Stimulated activated CD4-positive, alpha-beta T cell treated with anti-CD3 and anti-CD28 coated beads, TNF-alpha, amount 100 ng/mL, for 4 hours (primary cell): ENCODE measurements at places on chromosomes 6 and 20.

DNA sequence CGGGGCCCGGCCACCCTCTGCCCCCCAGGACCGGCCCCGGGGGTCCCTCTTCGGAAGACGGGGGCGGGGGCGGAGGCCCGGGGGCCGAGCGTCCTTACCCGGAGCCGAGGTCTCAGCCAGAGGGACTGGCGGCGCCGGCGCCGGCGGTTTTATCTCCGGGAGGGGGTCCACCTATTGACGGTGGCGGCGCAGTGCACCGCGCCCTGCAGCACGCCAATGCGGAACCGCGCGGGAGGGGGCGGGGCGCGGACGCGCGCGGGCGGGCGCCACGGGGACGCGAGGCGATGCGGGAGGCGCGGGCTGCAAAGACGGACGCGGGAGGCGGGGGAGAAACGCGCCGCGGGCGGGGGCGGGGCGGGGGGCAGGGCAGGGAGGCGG is at the start of gene EEF1A2:
TSS of gene EEF1A2 (minus strand) at position 124 of the 378 bp plus-strand sequence. CDS start 1,320 bp downstream, outside the sequence.
- DNase-seq, result no peak

- DNase-seq, result no peak
These were observed 191.6 kb downstream of the DST start for GRCh38 chr6:56450882-56451739.

DNA sequence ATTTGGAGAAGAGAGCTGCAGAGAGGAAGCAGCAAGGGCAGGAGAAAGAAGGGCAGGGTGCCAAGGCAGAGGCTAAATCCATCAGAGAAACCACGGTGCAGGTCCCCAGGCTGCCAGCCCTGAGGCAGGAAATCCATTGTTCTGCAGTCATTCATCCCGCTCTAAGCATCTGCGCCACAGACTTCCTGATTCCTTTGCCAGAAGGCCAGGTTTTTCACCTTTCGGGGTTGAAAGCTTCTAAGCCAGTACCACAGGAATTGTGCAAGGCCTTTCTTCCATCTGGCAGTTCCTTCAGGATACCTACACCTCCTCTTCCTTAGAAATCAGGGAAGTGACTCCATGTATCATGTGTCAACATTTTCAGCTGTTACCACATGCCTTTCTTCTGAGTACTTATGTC is 45.6 kb downstream of the ADGRF5 start:
- no peak for DNase-seq

GRCh38 chr20:2350606-2351005 is 30.1 kb upstream of the TGM6 start:
- DNase-seq, result no peak

- DNase-seq, result no peak
These were observed 156.8 kb upstream of the JARID2 start for GRCh38 chr6:15088904-15089568.

GRCh38 chr6:41768545-41769308 is 11.0 kb downstream of the FRS3 start:
- DNase-seq, result no peak

GRCh38 chr6:16736856-16737775 is 24.1 kb downstream of the ATXN1 start:
- no peak for DNase-seq

DNA sequence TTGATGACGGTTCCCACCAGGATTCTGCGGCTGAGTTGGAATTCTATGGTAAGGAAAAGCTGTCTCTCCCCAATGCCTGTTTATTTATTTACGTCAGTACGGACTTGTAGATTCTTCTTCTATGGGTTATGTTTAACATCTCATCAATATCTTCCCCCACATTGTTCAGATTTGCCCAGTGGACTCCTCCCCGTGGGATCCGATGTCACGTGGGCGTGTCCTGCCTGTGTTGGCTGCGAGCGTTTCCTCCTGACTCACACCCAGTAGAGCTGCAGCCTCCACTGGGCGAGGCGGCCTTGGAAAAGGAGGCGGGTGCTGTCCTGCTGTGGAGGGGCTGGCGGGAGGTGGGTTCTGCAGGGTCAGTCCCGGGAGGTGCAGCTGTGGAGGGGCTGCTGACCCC is 46.8 kb upstream of the SLCO4A1 start:
- no peak for DNase-seq

DNA sequence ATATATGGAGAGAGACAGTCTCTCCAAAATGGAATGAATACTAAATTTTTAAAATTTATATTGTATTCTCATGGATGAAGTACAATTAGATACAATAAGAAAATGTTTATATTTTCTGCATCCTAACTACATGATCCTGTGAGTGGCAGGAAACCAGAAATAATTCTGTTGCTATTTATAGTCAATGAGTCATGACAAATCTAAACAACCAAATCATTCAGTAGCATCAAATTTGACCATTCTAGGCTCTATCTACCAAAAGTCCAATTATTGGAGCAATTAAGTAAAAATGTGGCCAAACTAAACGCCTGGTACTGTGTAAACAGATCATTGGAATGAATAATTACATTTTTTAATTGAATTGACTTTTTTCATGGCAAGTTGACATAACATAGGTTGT is 959.8 kb downstream of the EPHA7 start:
- DNase-seq, result no peak

GRCh38 chr20:38293491-38294065 is 10.4 kb upstream of the BPI start:
- no peak for DNase-seq

- DNase-seq, result no peak
These were observed 184.0 kb downstream of the PRDM13 start for GRCh38 chr6:99790679-99791078.

DNA sequence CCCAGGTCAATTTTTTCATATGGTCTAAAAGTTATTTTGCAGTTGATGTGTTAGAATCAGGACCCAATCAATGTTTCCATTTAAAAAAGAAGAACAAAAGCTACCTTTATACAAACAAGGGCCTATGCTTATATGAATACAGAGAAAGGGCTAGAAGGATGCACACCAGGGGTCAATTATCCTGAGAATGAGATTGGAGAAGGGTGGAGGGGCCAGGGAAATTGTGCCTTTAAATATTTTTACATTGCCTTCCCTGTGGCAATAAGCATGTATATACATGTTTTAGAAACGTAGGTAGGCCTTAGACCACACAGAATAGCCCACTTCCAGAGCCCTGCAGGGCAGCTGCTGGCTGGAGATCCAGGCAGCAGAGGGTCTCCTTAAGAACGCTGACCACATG is 12.7 kb downstream of the EXOC2 start:
- DNase-seq, result no peak

GRCh38 chr6:11201015-11201414 is 31.5 kb downstream of the NEDD9 start:
- no peak for DNase-seq

DNA sequence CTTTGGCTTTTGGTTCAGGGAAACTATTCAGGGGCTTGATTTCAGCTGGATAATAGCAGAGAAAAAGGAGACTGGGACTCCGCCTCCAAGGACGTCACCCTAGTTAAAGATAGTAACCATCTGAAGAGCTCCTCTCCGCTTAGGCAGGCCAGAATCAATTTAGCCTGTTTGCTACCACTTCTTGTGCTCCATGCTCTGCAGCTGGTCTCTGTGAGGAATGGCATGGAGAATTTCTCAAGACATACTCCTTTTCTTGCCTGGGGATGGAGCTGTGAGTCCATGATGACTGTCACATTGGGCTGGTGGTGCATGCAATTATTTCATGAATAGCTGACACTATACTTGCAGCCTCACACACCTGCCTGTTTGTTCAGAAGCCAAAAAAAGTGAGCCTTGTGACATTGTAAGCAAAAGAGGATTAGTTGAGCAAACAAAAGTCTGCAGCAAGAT is 61.4 kb downstream of the TXLNB start:
- DNase-seq, result no peak

DNA sequence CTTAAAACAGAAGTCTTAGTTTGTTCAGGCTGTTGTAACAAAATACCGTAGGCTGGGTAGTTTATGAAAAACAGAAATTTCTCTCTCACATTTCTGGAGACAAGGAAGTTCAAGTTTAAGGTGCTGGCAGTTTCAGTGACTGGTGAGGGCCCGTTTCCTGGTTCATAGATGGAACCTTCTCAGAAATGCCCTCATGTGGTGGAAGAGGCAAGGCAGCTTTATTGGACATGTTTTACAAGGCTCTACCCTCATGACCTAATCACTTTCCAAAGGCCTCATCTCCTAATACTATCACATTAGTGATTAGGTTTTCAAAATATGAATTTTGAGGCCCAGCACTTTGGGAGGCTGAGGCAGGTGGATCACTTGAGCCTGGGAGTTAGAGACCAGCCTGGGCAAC is 2.4 kb downstream of the HEBP2 start:
- DNase-seq, result no peak

DNA sequence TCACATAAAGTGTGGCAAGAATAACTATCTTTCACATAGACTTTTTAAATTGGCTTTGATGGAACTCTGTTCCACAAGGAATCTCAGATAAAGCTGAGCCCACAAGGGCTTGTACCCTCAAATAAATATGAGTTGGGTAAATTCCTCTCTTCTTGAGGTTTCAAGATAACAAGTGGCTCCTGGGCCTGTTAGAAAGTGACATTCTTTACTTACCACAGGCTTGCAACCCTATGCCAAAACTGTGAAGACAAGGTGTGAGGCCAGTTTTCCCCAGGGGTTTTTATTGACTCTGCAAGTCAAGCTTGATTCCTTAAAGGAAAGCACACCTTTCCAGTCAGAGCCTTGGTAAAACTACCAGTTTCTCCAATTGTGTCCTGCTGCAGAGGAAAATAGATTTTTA is 664.8 kb upstream of the GJE1 start:
- no peak for DNase-seq

DNA sequence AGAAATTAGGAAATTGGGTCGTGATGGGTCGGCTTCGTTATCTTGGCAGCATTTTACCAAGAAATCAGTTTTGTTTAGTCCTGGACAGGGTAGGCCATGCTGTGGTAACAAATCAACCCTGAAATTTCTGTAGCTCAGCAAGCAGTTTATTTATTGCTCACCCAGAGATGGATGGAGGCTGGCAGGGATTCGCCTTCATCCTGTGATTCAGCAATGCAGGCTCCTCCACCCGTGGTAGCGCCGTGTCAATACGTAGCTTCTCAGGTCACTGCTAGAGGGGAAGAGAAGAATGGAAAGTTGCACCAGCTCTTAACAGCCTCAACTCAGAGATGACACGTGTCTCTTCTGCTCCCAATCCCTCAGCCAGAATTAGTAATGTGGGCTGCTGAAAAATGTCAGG is 157.0 kb upstream of the SGK1 start:
- DNase-seq, result no peak

GRCh38 chr20:58213121-58213520 is 15.3 kb downstream of the ANKRD60 start:
- DNase-seq, result no peak

DNA sequence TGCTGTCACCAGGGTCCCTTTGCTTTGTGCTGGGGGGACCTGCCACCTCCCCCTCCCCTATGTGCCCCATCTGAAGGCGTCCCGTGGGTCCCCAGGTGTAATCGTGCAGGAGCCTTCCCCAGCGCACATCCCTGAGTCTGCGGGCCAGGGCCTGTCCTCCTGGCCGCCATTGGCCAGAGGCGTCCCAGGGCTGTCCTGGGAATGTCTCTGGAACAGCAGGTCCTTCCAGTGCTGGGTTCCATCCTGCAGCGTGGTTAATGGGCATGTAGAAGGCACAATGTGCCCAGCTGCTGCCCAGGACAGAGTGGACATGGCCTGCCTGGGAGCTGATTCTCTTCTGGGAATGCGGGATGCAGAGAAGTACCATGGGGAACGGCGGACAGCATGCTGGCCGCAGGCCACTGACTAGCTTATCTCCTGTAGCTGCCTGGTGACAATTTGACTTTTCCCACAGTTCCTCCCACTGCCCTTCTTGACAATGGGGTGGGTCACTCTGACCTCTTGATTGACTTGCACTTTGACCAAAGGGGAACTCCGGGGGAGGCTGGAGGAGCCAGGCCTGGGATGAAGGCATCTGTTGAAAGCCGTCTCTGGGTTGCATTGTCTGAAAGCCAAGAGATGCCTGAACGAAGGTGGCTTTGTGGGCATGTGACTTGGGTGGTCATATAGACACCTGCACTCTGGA is 64.0 kb downstream of the CTCFL start:
- DNase-seq, result no peak

GRCh38 chr6:102417368-102417998 is 1024.0 kb downstream of the GRIK2 start:
- DNase-seq, result no peak

- no peak for DNase-seq
These were observed 95.4 kb downstream of the BCAS1 start for GRCh38 chr20:53974785-53975555.

DNA sequence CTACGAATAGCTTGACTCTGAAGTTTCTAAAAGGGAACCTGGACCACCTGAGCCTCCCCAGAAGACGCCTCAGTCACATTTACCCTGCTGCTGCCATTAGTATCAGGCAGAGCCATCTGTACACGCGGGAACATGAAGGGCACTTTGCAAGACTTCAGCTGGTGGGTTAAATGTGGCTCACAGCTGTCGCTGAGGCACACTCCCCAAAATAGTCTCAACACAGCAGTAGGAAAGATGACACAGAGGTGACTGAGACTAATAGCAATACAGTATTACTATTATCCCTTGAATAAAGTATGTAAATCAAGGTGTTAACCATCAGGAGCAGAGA is 29.0 kb downstream of the PSMB1 start:
- DNase-seq, result no peak

GRCh38 chr20:11922561-11922960 is 4.9 kb downstream of the BTBD3 start:
- DNase-seq, result no peak

- DNase-seq, result no peak
These were observed 6.1 kb upstream of the NANP start for GRCh38 chr20:25629816-25630499.

GRCh38 chr6:32685603-32686002 is 19.1 kb upstream of the HLA-DQB1 start:
- no peak for DNase-seq

GRCh38 chr6:140571145-140571544 is 1196.7 kb upstream of the CITED2 start:
- no peak for DNase-seq

DNA sequence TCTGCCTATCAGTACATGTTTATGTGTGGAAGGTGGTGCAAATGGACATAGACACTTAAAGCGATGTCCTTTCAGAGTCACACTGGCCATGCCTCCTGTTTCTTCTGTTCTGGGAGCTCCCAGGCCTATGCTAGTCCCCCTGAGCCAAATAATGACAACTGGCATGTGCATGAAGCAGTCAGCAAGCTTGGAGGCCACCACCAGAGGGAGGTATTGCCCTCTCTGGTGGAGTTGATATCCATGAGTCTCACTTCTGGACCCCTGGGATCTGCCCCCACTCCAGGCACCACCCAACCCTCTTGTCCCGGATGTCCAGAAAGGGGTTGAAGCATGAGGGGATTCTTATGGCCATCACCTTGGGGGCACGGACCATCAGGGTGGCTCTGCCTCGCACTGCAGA is 172.2 kb downstream of the AIG1 start:
- no peak for DNase-seq
